ENCODE measurements at places on chromosomes 3 and 15. TPM values are rescaled to one million over a fixed set of nuclear protein-coding genes. Genes with fewer than 3 reads are reported as not detected.

The ATP13A4 gene
- total RNA-seq, result not detected

The CSPG4 gene
- total RNA-seq, result 3.4 TPM

The PODXL2 gene
- total RNA-seq, result 18.6 TPM

The GALNT15 gene
- total RNA-seq, result 2.1 TPM

The NR1D2 gene
- total RNA-seq, result 23.0 TPM

The GPR176 gene
- total RNA-seq, result 75.9 TPM

The MOBP gene
- not detected for total RNA-seq

The SLC28A1 gene
- not detected for total RNA-seq

The MST1R gene
- total RNA-seq, result 0.17 TPM

DNA sequence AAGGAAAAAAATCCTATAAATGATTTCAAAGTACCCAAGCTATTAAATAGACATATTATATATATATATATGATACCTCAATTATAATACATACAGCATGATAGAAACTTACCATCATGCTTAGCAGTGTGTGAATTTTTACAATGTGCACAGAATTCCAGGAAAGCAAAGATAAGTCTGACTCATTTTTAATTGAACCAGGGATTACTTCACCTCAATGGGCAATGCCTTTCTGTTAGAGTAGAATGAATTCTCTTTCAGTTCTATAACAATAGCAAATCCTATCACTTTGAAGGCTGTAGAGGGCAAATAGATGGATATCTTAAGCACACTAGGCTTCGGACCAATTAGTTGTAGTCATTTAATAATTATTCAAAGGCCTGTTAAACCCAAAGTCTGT is 54.8 kb upstream of the P3H2 start:
- DNase-seq, result peak; percentile 68

GRCh38 chr3:143998266-143998665 is 26.6 kb downstream of the DIPK2A start:
- peak; percentile 98 for DNase-seq

GRCh38 chr15:65055201-65055870 is 10.1 kb downstream of the SLC51B start:
- peak; percentile 88 for DNase-seq

DNA sequence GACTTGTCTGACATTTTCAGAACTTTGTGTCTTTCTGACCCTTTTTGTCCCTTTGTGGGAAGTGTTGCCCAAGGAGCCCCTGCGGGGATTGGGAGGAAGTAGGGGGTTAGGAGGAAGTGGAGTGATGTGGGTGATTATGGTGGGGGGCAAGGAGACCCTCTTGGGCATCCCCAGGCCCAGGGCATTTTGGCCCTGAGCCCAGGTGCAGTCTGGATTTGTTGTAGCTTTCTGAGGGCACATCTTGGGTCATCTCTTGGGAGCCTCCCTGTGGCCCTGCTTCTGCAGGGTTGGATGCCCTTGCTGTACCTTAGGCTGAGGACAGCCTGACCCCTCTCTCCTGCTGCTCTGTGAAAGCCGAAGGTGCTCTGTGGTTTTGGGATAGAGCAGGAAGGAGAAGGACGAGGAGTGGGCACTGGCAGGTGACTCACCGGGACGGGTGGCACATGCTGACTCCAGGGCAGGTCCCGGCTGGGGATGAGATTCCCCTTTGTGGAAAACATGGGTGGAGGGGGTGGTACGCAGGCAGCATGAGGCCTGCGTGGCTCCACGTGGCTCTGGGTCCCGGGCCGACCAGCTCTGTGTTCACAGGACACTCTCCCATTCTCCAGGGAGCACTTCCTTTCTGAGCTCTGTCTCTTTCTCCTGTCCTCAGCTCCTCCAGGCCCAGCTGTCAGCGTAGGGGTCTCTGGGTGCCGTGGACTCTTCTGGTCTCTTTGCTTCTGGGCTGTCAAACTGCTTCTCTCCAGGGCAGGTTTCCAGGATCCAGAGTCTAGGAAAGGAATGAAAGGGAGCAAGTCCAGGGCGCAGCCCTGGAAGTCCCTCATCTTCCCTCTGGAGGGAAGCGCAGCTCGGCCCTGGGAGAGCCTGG is 11.8 kb downstream of the CD276 start:
- DNase-seq, result no peak

- DNase-seq, result peak; percentile 38
Measured at GRCh38 chr15:48794697-48795134, 16.2 kb downstream of the CEP152 start.

DNA sequence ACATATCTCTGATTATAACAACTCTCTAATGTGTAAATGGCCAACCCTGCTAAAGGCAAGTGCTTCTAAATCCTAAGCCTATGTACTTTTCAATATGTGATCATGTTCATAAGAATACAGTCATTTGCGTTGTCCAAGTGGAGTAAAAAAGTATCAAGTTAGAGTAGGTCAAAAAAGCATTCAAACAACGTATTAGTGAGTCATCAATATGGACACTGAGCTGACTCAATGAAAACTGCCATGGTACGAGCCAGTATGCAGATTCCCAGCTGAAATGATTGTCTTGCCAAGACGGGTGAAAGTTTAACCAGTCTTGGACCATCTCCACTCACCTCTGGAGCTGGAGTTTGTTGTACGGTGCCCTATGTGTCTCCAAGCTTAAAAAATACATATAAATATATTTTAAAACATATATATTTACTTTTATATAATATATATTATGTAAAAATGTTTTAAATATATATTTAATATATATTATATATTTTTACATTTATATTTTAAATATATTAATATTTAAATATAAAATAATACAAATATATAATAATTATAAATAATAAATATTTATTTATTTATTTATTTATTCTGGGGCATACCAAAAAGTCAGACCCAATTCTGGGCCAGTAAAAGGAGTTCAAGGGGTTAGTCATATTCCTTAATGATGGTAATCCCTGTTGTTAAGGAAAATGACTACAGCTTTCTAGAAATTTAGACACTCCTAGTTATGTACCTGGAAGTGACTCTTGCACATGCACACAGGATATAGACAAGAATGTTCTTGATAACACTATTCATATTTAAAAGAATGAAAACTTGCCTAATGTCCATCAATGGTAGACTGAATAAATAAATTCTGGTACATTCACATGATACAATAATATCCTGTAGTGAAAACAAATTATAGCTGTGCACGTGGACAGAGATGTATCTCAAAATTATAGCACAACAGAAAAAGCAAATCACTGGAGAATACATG is 27.2 kb downstream of the PLSCR4 start:
- DNase-seq, result no peak

DNA sequence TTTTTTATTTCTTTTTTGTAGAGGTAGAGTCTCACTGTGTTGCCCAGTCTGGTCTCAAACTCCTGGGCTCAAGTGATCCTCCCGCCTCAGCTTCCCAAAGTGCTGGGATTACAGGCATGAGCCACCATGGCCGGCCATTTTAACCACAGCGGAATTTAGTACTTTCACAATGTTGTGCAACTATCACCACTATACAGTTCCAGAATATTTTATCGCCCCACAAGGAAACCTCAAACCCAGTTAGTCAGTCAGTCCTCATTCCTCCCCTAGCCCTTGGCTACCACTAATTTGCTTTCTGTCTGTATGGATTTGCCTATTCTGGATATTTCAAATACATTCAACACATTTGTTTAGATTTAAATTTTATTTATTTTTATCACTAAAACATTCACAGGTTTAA is 15.5 kb upstream of the HOMER2 start:
- DNase-seq, result peak; percentile 73

DNA sequence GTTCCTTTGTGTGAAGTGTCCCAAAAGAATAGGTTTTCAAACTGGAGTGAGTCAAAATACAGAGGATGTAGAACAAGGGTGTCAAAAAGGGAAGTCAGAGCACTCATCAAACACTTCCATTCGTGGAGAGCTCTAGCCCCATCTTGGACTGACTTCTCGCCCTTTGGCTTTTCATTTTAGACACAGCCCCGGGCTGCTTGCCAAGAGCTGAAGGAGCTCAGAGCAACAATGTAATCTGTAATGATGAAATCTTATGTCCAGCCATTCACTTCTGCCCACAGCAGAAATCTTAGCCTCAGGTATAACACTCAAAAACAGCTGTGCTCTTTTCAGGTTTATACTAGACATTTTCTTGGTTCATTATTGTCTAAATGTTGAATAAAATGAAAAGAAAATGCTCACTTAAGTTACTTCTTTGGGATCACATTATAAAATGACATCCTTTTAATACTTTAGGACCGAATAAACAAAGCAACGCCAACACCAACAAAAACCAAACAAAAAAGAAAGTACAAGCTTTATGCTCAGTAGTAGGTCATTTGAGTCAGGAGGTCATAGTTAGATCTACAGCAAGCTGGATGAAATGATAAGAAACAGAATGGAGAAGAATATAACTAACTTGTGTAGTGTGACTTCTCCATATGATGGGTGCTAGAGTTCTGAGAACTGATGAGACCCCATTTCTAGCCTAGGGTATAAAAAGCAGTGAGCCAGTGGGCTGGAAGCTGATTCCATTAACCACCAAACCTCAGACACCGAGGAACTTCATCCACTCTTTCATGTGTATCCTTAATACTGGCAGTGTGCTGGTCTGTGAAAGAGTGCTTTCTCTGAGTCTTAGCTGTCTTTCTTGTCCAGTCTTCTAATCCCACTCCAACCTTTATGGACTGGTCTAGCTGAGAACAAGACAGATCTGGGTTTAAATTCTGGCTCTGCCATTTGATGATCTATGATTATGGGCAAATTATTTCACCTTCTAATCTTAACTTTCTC is 131.8 kb upstream of the SLC7A14 start:
- DNase-seq, result peak; percentile 91

GRCh38 chr15:36370731-36371112 is 208.7 kb upstream of the CDIN1 start:
- peak; percentile 81 for DNase-seq

- no peak for DNase-seq
Measured at GRCh38 chr3:156668073-156668763, 6.2 kb upstream of the TIPARP start.

DNA sequence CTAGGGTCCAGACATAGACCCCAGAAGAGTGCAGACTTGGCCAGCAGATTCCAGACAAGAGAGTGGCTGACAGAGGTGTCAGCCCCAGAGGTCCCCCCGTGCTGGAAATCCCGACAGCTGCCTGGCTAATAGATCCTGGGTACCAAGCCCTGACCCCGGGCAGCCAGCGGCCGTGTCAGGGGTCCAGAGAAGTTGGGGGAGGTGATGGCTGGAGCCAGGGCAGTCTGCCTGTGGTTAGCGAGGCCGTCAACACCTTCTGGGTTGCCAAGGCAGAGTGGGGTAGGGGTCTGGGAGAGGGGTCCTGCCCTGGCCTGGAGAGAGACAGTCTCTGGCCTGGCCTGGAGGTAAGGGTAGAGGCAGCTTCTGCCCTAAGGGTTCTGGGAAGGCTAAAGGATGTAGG is 25.1 kb upstream of the RPL29 start:
- no peak for DNase-seq

DNA sequence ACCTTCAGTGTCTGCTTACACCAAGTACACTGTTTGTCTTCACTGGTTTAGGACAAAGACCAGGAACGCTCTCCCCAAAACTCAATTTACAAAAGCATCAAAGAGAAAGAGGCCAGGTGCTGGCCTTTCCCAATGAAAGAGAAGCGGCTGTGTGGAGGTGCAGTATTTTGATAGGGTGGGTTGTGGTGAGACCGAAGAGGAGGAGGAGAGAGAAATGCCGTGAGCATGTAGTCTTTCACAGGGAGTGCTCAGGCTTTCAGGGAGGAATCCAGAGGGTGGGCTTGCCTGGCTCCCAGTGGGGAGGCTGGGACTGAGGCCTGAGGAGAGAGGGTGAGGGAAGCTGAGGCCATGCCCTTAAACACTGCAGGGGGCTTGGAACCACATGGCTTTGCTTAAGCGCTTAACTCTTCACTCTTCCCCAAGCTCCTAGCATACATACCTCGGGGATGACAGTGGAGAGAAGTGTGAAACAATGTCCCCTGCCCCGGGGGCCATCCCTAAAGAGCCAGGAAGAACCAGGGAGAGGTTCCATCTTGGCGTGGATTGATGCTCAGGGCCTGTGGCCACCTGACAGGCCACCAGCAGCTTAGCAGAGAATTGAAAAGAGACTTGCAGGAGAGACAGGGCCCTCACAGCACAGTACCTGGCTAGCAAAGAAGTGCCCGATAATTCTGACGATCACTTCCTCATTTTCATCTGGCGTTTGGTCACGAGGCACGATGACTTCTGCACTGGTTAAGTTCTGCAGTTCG is 60.5 kb downstream of the SENP2 start:
- DNase-seq, result no peak

GRCh38 chr15:36645106-36645505 is 65.7 kb downstream of the CDIN1 start:
- no peak for DNase-seq

DNA sequence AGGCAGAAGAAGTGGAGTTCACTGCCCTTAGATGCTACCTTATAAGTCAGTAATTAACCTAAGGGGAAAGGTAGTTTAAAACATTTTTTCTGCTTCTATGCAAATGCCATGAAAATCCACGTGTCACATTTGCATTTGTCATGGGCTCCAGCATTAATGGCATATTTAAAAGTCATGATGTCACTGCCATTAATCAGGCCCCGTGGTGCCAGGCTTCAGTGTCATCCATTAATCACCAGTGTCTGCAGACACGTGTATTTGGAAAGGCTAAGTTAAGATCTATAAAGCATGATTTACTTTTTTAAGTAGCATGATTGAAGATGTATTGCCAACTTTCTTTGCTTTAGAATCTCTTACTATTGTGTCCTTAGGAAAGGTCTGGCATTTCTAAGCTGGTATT is 857.8 kb downstream of the TUSC7 start:
- no peak for DNase-seq

GRCh38 chr3:38115645-38116427 is 21.1 kb downstream of the ACAA1 start:
- DNase-seq, result no peak

- DNase-seq, result peak; percentile 86
Measured at GRCh38 chr3:106826791-106827311, 550.4 kb upstream of the CCDC54 start.

GRCh38 chr15:62297522-62297921 is 132.4 kb upstream of the C2CD4B start:
- no peak for DNase-seq

DNA sequence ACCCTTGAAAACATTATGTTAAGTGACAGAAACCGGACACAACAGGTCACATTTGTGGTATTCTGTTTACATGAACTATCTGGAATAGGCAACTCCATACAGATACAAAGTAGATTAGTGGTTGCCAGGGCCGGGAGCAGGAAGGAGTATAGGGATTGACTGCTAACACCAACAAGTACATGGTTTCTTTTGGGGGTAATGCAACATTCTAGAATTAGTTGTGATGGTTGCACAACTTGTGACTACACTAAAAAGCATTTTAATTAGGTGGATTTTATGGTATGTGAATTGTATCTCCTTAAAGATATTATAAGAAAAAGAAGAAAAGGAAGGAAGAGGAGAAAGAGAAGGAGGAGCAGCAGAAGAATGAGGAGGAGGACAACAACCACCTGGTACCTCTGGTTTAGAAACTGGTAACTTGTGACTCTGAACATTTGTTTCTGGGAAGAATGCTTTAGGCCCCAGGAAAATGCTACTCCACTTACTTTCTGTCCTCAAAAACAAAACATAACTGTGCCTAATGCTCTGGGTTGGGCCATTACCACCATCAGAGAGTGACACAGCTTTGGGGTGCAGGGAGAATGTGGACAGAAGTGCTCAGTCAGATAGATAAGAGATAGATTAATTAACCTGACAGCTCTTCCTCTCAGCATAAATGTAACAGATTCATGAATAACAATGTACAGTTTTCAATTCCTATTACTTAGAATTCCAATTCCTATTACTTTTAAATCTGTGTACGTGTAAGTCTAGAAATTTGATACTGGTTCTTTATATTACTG is 20.3 kb downstream of the SETMAR start:
- no peak for DNase-seq

- DNase-seq, result no peak
Measured at GRCh38 chr3:193848547-193848946, 255.5 kb downstream of the OPA1 start.

- no peak for DNase-seq
Measured at GRCh38 chr15:86876387-86876944, 796.8 kb downstream of the AGBL1 start.

Data from M059J (cell line).